Activated CD8-positive, alpha-beta memory T cell treated with anti-CD3 and anti-CD28 coated beads for 4 hours (primary cell): ENCODE measurements at places on chromosomes 2 and 18.

- DNase-seq = no peak
Measured at GRCh38 chr2:86520153-86520552, 43.1 kb downstream of the CHMP3 start.

DNA sequence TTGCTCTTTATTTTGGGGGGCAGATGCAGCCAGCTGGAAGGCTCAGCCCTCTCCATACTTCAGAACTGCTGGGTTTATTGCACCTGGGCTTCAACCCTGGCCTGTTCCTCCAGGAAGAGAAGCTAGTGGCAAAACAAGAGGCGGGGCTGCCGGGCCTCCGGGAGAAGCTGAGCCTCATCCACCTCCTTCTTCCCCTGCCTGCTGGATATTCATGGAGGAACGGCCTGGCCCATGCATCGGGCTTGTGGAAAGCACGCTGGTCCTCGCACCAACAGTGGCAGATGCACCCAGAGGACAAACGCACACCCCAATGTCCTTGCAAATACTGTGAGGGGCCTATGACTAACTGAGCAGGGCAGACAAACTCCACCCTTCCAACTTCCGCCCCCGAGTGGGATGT lies 30.6 kb downstream of the FAM178B start:
- DNase-seq = no peak

GRCh38 chr2:237909801-237910475 lies 50.5 kb downstream of the RAMP1 start:
- no peak for DNase-seq

DNA sequence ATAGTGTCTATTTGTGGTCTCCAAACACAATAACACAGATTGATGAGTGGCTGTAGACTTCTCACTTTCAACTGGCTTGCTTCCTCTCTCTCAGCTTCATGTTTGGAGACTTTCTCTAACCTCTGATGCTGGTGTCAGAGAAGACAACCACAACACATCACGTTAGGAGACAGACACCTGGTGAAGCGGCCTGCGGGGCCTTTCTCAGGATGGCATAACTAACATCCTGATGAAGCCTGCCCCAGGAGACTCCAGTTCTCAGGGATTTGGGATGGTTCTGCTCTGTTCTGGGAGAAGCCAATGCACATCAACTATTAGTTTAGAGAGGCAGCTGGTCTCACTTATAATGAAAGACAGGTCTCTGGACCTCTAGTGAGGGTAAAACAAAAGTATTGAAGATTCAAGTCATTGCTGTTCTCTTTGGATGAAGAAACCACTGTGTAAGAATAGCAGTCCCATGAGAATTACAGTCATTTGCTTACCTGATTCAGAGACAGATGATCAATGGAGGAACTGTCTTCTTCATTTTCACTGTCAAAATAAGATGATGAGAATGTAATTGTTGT lies 2.0 kb downstream of the IL1A start:
- no peak for DNase-seq

GRCh38 chr2:223890721-223891120 lies 53.3 kb upstream of the AP1S3 start:
- DNase-seq = no peak

GRCh38 chr2:1450915-1451314 lies 37.7 kb downstream of the TPO start:
- DNase-seq = no peak
